ENCODE measurements at places on chromosomes 1 and 21.

DNA sequence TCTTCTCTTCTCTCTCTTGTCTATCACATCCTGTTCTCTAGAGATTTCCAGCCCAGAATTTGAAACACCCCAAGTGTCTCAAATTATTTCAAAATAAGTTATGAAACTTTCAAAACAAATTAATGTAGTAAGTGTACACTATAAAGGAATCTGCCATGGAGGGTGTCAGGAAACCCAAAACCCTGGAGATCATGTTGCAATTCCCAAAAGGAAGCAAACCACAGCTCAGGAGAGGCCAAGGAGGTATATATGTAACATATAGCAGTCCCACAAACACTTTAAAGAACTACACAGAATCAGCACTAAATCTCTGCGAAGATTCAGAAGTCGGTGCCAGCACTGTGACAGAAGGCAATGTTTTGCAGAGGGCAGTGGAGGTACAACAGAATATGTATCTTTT is 26.6 kb downstream of the PTPN14 start:
- H3K4me3 ChIP-seq: no peak overlapping the region
- H3K27me3 ChIP-seq: no peaks in the 10 kb centered on the region
- no peak for DNase-seq
- peaks cover 19% of the 10 kb centered on the region for H3K4me1 ChIP-seq

GRCh38 chr1:156813750-156814570 is 2.7 kb downstream of the SH2D2A start:
- H3K27me3 ChIP-seq: no peaks in the 10 kb centered on the region
- DNase-seq: peak; percentile 71
- H3K4me1 ChIP-seq: peaks cover 17% of the 10 kb centered on the region
- peak overlapping the region; percentile 52 for H3K4me3 ChIP-seq
- H3K36me3 ChIP-seq: no peaks in the 10 kb centered on the region

DNA sequence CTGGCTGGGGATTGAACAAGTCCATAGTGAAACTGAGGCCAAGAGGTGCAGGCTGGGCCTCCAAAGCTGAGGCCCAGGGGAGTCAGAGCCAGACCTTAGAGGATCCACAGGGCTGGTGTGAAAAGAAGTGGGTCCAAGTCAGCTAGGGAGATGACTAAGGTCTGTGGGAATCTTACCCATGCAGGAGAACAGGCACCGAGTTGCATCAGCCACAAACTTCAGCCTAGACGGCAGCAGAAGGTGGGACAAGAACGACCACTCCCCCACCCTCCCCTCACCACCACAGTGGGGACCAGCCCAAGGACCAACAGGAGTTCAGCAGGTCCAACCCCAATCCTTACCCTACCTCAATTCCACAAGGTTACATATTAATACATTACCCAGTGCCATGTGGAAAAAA is 282.3 kb downstream of the TTLL7 start:
- no peak for DNase-seq
- H3K27me3 ChIP-seq: no peaks in the 10 kb centered on the region
- no peaks in the 10 kb centered on the region for H3K36me3 ChIP-seq
- H3K4me1 ChIP-seq: no peaks in the 10 kb centered on the region

GRCh38 chr1:45583264-45583665 is 576 bp upstream of the NASP start:
- peaks cover 23% of the 10 kb centered on the region for H3K4me1 ChIP-seq
- peak overlapping the region; percentile 95 for H3K4me3 ChIP-seq
- H3K27me3 ChIP-seq: no peaks in the 10 kb centered on the region

DNA sequence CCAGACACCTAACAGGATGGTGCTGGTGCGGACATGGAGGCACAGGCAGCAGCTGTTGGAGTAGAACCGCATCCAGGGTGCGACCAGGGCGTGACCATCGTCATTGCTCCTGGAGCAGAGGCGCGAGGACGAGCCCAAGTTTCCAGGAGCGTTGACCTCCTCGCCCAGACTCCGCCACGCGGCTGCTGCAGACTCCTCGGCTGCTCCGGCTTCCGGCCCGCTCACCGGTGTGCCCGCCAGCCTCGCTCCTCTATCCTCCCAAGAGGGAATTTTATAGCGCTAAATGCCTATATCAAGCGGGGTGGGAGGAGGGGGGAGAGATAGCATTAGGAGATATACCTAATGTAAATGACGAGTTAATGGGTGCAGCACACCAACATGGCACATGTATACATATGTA is 5.3 kb upstream of the S100A12 start:
- H3K4me3 ChIP-seq: no peak overlapping the region
- H3K27ac ChIP-seq: no peak overlapping the region
- no peak for DNase-seq
- no peaks in the 10 kb centered on the region for H3K27me3 ChIP-seq

GRCh38 chr1:87064986-87065385 is 150.6 kb downstream of the HS2ST1 start:
- H3K27me3 ChIP-seq: no peaks in the 10 kb centered on the region
- no peaks in the 10 kb centered on the region for H3K36me3 ChIP-seq
- H3K27ac ChIP-seq: no peak overlapping the region
- H3K4me3 ChIP-seq: no peak overlapping the region

GRCh38 chr1:17013491-17014320 is 2.0 kb upstream of the ATP13A2 start:
- peaks cover 32% of the 10 kb centered on the region for H3K4me1 ChIP-seq
- H3K27me3 ChIP-seq: no peaks in the 10 kb centered on the region

All from suprapubic skin (tissue), 4 donors.